M059J (cell line): ENCODE measurements at places on chromosomes 16 and 17. TPM values are rescaled to one million over a fixed set of nuclear protein-coding genes. Genes with fewer than 3 reads are reported as not detected.

DNA sequence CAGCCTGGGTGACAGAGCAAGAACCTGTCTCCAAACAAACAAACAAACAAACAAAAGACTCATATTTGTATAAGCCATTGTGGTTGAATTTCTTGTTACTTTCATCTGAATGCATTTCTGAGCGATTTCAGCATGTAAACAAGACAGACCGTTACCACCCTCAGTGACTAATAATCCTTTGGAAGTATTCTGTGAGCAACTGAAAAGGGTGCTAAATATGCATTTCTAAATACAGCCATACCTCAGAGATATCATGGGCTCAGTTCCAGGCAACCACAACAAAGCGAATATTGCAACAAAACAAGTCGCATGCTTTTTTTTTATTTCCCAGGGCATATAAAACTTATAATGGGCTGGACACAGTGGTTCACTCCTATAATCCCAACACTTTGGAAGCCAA, 109.0 kb downstream of the USP31 start:
- peak; percentile 7 for DNase-seq

DNA sequence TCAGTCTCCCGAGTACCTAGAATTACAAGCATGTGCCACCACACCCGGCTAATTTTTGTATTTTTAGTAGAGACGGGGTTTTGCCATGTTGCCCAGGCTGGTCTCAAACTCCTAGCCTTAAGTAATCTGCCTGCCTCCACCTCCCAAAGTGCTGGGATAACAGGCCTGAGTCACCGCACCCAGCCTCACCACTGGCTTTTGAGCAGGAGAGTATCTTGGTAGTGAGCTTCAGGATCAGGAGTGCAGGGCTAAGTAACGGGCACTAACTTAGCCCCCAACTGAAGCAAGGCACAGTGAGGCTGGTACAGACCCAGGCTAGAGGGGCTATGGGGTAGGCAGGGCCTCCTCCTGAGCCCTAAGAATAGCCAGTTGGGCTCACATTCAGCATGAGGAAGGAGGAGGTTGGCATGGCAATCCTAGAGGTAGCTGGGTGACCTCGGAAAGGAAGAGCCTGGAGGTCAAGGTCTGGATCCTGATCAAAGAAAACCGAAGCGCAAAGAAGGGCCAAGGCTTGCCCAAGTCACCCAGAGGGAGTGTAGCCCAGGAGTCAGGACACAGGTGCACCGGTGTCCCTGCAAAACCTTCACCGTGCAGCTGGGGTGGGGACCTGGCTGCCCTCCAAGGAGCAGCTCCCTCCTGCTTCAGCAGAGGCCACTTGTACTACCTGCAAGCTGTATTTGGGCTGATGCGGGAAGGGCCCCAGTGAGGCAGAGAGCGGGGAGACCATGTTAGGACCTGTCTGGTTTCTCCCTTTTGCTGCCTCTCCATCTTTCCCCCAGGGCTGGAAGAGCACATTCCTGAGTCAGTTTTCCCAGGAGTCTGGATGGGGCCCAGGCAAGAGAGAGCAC, 1.3 kb upstream of the ADGRG5 start:
- DNase-seq, result no peak

- DNase-seq, result no peak
Observed at GRCh38 chr17:60909405-60909804, 231.8 kb downstream of the BCAS3 start.

- peak; percentile 89 for DNase-seq
Observed at GRCh38 chr17:64384253-64385186, 6.1 kb downstream of the PECAM1 start.

GRCh38 chr16:31271621-31272190, 11.9 kb downstream of the ITGAM start:
- no peak for DNase-seq

- DNase-seq, result no peak
Observed at GRCh38 chr17:3594976-3595375, 14.2 kb downstream of the TRPV1 start.

DNA sequence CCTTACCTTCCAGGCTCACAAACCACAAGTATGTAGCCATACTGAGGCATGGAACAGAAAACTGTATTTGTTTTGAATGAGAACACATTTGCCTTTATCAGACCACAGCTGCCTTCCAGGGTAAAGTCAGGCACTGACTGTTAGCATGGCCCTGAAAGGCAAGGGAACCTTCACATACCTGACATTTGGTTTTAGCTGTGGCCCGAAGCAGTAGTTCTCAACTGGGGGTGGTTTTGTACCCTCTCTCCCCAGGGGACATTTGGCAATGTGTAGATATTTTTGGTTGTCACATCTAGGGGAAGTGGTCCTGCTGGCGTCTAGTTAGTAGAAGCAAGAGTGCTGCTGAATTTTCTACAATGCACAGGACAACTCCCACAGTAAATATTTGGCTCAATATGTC, 9.2 kb downstream of the HERPUD1 start:
- DNase-seq, result no peak

DNA sequence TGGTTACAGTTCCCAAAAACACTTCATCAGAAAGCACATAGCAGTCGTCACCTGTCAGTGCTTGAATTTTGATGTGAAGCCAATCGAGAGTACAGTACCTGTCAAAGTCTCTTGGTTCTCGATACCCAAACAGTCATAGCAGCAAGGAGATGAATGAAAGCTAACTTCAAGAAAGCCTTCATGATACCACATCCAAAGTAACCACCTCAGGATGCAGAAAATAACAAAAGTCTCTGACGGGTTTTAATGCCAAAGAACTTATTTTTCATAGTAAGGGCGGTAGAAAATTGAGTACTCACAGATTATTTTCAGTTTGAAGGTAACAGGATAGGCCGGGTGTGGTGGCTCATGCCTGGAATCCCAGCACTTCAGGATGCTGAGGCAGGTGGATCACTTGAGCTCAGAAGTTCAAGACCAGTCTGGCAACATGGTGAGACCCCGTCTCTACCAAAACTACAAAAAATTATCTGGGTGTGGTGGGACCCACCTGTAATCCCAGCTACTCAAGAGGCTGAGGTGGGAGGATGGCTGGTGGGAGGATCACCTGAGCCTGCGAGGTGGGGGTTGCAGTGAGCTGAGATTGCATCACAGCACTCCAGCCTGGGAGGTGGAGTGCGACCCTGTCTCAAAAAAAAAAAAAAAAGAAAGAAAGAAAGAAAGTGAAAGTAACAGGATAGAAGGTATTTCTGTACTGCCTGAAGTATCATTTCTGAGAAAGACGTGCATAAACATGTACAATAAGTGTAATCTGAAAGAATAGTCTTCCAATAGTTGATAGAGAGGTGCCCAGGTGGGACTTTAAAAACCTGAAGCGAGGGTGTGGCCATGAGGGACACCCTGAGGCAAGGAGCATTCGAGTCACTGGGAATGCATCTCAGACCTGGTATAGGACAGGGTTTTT, 15.4 kb downstream of the MFSD11 start:
- no peak for DNase-seq

GRCh38 chr17:7559320-7560171, 996 bp downstream of the TNFSF13 start:
- DNase-seq, result no peak

DNA sequence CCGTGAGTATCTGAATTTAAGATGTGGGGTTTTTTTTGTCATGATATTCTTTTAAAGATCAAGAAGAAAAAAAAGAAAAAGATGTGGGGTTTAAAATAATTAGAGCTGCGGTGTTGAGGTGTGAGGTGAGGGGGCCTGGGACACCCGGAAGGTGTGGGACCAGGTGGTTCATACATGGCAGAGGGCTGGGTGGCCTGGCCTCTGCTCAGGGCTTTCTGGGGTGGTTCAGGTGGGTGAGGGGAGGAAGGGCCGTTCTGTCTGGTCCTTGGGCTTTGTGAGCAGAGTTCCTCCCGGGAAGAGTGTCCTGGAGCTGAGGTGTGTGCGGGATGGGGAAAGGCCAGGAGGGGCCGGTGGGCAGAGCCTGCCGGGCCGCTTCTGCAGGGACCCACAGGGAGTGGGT, 5.0 kb downstream of the PRSS27 start:
- DNase-seq, result no peak

DNA sequence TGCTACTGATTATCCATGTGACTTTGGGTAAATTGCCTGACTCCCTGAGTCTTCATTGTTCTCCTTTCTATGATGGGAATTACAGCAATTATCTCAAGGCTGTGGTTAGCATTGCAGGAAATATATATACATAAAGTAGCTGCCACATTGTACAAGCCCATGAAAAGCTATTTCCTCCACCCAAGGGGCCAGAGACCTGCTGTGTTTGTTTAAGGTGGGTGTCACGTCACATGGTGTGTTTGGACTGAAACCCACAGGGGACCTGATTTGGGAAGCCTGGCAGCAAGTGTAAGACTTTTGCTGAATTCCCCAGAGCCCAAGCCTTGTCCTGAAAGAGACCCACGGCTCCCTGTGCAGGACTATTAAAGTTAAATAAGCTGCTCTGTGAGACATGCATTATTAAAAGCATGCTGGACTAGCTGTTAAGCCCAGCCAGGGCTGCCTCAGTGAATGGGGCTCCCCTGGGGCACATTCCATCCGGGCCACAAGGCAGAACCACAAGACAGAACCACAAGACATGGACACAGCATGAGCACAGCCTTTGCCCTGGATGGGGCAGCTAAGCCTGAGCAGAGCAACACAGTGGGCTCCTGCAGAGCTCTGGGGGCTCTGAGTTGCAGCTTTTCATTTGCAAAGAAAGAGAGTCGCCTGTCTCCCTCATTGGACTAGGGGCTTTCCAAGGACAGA, 148.9 kb downstream of the SPACA3 start:
- no peak for DNase-seq

DNA sequence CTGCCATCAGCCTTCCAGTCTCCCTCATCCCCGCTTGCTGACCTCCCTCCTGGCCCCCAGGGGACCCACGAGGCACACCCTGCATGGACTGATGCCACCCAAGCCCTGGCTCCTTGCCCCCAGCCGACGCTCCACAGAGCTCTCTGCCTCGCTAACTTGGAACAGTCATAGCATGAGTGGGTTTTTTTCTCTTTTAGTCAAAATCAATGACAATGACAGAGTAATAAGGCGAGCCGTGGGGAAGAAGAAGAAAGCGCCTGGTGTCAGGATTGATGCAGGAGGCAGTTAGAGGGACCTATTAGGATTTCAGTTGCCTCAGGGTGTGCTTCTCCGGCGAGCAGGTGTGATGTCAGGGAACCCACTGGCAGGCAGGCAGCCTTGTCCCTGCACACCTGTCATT, 176.3 kb upstream of the TNRC6C start:
- DNase-seq, result no peak

- no peak for DNase-seq
Observed at GRCh38 chr17:76142039-76142584, 1.1 kb upstream of the FOXJ1 start.

- DNase-seq, result peak; percentile 78
Observed at GRCh38 chr17:5249615-5250014, 15.0 kb upstream of the SCIMP start.

GRCh38 chr17:16120937-16121336, 94.4 kb downstream of the NCOR1 start:
- DNase-seq, result no peak

CCL16 gene
- not detected in 2 replicates for total RNA-seq

HASPIN gene
- total RNA-seq, result 11.4 and 18.3 TPM in 2 replicates

TBC1D28 gene
- total RNA-seq, result not detected in 2 replicates

CACNG1 gene
- total RNA-seq, result not detected in 2 replicates

ASPA gene
- total RNA-seq, result not detected in 2 replicates

SKAP1 gene
- total RNA-seq, result 0.42 and 1.1 TPM in 2 replicates

MPV17L gene
- total RNA-seq, result 0.44 and 0.52 TPM in 2 replicates

HLF gene
- total RNA-seq, result 4.4 and 5.3 TPM in 2 replicates

FAM171A2 gene
- 1.4 and 5.2 TPM in 2 replicates for total RNA-seq
